ENCODE measurements at places on chromosomes 4 and X.

- DNase-seq = no peak
Observed at GRCh38 chr4:3491681-3492405, 28.7 kb downstream of the DOK7 start.

DNA sequence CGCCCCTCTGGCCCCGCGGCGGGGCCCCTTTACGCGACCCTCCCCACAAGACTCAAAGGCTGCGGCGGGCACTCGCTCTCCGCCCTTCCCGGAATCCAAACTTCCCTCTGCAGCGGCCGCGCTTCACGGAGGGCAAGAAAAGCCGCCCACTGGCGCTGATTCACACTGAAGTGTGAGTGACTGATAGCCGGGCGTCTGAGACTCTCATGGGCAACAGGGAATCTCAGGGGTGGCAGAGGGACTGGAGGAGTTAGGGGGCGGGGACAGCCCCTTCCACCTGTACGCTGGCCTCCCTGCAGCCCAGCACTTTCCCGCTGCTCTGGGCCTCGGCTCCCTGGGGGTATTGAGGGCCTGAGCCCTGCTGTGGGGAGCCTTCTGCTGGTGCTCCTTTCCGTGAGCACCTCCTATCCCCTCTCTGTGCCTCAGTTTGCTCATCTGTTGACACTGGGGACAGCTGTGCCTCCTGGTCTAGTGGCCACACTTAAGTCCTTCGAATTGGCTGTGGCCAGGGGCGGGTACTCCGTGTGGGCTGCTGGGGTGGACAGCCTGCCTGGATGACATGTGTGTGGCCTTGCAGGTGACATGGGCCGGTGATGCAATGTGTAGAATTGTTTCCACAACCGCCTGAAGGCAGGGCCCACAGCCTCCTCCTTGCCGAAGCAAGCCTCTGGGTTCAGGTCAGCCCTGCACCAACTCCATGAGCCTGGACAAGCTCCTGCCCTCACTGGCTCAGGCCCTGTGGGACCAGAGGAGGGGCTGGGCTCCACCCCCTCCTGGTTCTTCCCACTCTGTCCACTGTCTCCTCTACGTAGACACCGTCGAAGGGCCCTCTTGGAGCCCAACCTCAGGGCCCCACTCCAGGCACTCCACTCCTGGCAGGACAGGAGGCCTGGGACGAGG, 951 bp downstream of the SH3BP2 start:
- DNase-seq = no peak

GRCh38 chrX:8288590-8288989, 117.5 kb upstream of the VCX2 start:
- no peak for DNase-seq

DNA sequence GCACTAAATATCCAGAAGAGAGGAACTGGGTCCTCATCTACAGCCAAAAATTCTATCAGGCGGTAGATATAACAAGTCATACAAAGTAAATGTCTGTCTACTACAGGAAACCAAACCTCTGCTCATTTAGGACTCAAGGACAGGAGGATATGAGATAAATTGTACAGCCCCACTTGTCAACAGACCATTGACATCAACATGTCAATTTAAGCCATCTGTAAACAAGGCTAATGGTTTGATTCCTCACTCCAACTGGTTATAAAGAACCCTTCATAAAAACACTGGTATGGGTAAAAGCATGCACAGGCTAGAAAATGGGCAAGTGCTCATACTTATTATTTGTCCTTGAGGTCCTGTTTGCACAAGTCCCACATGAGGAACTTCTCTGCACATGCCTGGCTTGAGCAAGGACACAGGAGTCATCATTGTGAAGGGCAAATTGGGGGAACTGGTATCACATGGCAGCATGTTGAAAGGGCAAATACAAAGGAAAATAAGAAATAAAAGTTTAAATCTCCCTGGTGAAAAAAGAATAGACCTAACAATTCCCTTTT, 13.2 kb downstream of the RTL8B start:
- DNase-seq = no peak

DNA sequence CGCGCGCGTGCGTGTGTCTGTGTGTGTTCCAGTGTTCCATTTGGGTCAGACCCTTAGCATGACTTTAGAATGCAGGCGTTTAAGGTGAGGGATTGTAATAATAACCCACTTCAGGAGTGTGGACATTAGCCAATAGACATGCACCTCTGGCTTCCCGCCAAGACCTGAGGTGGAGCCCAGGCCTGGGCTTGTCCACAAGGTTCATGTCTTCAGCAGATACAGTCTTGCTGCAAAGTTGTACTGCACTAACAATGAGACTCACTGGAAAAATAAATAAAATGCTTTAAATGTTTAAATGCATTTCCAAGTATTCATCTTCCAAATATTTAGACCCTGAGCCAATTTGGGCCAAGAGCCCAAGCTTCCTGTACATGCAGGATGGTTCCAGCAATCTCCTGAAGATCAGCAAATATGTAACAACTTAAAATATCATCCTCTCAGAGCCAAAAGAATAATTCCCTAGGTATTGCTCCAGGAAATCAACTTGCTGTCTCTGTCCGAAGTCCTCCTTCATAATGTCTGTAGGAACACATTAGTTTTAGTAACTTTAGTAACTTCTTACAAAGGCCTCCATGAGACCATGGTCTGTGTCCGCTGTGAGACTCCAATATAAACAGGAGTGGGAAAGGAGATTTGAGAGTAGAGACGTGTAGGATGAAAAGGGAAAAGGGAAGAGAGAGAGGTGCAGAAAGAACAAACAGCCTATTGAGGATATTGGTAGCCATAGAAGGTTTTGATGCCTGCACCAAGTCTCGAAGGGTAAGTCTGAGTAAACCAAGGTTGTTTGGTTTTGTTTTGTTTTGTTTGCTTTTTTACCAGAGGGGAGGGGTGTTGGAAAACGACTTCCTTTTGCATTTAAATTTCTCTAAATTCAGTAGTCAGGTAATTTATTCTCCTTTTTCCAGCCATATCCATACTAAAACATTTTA, 98.5 kb upstream of the KLF3 start:
- no peak for DNase-seq

GRCh38 chrX:155188786-155189185, 27.5 kb upstream of the VBP1 start:
- DNase-seq = peak; percentile 7

GRCh38 chr4:187251896-187252295, 528.2 kb upstream of the FAT1 start:
- no peak for DNase-seq

GRCh38 chr4:94577136-94577535, 125.4 kb downstream of the PDLIM5 start:
- no peak for DNase-seq

DNA sequence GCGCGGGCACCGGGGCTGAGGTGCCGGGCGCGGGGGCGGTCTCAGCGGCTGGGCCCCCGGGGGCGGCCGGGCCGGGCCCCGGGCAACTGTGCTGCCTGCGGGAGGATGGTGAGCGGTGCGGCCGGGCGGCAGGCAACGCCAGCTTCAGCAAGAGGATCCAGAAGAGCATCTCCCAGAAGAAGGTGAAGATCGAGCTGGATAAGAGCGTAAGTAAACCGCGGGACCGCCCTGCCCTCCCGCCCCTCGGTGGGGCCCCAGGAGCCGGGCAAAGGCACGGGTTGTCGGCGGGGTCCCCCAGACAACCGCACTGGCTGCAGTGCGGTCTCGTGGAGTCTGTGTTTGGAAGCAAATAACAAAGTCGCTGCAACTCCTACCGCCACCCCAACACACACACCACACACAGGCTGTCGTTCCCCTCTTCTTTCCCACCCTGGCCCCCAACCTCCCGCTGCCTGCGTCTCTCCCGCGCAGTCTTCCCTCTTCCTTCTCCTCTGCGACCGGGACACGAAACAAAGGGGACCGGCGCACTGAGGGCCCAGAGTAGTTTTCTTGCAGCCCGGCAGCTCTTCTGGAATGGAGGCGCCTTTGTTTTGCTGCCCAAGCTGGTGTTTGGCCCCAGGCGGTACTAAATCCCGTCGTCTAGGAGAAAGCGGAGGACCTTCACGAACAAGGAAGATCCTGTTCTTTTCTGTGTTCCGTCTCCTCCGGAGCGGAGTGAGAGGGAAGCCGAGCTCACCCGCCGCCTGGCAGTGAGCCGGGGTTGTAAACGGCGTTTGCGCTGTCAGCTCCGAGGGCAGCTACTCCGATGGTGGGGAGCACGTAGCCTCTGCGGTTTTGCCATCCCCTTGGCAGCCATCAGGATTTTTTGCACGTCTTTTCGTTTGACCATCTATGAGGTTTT, 788 bp downstream of the SAP30 start:
- peak; percentile 4 for DNase-seq

GRCh38 chr4:61200187-61200915, at the start of gene ADGRL3:
Gene ADGRL3, plus strand, starts transcription at chr4:61200326.
- no peak for DNase-seq

DNA sequence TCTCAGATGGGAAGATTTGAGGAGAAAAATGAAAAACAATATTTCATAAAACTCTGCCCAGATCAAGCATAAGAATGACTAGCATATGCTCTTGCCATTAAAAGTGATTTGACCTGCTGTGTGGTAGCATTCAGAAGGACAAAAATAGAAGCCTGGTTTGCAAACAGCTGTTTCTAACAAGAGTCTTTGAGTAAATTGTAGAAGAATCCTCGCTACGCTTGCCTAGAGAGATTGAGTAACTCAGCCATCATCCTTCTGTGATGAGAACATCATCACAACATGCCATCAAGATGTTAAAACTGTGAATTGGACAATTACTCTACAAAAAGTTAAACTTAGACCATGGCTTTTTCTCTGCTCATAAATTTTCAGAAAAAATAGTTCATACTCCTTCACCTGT, 168.9 kb upstream of the PUDP start:
- no peak for DNase-seq

DNA sequence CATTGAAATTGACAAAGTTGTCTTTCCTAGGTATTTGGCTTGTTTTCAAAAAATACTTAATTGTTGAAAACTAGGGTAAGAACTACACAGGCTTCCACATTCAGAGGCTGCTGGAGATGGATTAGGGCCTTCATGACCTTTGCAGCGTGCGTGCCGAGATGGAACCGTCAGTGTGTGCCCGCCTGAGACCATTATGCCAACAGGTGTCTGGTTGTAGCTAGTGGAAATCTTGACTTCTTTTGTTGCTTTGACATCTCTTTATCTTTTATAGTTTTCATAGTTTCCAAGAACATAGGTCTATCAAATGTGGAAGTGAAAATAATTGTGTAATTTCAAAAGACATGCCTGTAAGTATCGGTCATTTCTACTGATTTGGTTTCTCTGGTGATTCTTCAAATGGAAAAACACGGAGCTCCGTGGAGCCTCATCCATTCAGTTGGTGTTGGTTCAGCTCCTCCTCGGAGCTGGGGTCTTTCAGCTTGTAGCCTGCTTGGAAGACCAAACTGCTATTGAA, 38.9 kb upstream of the CLCN4 start:
- no peak for DNase-seq

DNA sequence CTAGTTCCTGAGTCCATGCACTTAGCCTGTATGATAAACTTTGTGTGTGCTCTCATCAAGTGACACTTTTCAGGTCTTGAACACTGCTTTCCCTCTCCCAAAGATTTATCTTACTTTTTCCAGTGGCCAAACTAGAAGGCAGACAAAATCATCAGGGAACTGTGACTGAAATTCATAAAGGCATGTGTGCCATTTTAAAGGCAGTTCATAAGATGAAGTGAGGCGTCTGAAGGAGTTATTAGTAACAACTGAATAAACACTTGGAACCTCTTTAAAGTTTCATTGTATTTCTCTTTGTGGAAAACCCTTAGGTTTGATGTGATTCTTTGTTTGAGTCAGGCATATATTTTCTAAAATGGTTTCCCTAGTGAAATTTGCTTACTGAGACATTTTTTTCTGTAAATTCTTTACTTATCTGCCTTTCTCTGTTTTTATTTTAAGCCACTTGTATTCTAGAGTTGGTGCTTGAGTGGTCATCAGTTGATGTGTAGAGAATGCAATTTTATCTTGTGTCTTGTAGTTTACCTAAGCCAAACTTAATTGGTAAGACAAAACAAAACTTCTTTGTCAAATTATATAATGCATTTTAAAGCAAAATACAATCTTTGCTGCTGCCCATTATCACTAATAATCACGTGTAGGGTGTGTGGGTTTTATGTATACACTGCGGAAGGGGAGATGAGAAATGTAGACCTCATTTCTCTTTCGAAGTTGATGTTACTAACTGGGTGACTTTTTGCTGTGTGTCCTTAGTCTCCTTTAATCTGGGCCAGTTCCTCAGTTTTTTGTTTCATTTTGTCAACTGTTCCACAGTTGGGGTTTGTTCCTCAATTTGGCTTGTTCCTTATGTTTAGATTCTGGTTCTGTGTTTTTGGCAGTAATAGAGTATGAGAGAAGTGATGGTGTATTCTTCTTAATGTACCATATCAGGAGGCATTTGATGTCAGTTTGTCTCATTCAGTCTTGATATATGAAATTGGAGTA, 56.8 kb downstream of the RBPJ start:
- DNase-seq = no peak

GRCh38 chr4:140906993-140907962, 151.1 kb upstream of the TBC1D9 start:
- DNase-seq = no peak

GRCh38 chrX:140661643-140662042, 47.9 kb upstream of the LINC00632 start:
- no peak for DNase-seq

GRCh38 chr4:159859656-159860148, 756.8 kb downstream of the RAPGEF2 start:
- DNase-seq = no peak

GRCh38 chrX:10447564-10448214, 172.7 kb downstream of the MID1 start:
- no peak for DNase-seq

GRCh38 chrX:24371391-24371972, 11.0 kb downstream of the SUPT20HL1 start:
- no peak for DNase-seq

DNA sequence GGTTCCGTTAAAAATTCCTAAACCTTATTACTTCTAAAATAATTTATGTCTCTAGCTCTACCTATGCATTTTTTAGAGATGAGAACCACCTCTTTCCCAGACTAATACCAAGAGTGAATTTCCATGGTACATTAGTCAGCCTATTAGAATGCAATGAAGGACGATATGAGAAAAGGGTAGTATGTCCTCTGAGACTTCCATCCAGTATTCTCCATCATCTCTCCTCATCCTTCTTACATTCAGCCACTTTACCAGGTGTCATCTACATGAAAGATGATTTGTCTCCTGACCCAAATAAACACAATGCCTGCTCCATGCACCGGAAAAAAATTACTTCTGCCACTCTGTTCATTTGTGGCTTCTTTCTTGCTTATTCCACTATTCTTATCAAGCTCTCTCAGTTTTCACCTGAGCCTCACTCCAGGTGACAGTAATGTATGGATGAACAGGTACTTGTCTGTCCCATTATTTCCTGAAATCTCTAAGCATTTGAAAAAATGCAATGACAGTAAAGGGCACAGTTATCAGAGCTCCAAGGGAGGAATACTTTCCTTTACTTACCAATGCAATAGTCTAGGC, 97.9 kb downstream of the MAB21L2 start:
- no peak for DNase-seq
